Stimulated activated naive CD8-positive, alpha-beta T cell treated with anti-CD3 and anti-CD28 coated beads, Interleukin-15, amount 100 ng/mL, for 72 hours (primary cell): ENCODE measurements at places on chromosomes 2 and 18.

DNA sequence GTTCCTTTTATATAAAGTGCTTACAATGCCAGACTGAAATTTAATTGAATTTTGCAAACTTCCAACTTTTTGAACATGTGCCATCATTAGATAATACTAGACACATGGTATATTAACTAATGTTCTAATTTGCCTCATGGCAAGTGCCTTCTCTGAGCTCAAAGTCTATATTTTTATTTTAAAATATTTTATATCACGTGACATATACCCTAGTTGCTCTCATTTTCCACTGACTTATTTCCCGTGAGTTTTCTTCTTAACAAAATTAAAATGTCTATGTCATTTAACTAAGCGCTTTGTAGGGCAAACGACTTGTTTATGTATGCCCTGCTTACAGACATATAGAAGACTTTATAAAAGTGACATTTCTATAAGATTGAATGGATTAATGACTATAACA lies 509.6 kb upstream of the SYT4 start:
- DNase-seq = no peak

DNA sequence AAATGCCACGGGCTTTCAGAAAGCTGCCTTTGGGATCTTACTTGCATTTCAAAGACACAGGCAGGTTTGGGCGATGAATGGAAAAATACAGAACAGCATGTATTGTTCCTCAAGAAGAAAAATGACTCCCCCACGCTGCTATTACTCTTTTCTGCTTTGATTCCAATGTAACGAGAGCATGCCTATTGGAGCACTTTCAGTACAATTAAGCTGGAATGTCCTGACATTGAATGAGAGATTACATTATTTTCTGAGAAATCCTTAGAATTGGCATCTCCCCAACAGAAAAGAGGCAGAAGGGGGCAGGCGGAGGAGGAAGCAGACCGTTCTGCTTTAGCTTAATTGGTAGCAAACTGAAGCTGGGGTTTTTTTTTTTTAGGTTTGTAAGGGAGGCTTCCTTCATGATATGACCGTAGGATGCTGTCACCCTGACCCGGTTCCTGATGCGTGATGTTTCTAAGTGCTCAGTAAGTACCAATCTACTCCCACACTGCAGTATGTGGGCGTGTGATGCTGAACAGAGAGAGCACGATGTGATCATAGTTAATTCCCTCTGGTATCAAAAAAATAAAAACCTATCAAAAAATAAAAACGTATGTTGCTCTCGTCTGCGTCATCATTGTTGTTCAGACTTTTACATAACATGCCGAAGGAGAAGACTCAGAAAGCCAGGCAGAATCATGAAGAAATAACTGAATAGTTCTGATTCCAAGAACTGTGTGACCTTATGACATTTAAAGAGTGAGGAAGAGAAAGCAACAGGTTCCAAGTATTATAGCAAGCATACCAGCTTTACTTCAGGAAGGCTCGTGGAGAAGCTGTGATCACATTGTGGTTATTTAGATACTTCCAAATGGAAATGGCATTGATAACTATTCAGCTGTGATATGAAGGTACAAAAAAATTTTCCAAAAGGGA lies 40.5 kb downstream of the LONRF2 start:
- DNase-seq = no peak

DNA sequence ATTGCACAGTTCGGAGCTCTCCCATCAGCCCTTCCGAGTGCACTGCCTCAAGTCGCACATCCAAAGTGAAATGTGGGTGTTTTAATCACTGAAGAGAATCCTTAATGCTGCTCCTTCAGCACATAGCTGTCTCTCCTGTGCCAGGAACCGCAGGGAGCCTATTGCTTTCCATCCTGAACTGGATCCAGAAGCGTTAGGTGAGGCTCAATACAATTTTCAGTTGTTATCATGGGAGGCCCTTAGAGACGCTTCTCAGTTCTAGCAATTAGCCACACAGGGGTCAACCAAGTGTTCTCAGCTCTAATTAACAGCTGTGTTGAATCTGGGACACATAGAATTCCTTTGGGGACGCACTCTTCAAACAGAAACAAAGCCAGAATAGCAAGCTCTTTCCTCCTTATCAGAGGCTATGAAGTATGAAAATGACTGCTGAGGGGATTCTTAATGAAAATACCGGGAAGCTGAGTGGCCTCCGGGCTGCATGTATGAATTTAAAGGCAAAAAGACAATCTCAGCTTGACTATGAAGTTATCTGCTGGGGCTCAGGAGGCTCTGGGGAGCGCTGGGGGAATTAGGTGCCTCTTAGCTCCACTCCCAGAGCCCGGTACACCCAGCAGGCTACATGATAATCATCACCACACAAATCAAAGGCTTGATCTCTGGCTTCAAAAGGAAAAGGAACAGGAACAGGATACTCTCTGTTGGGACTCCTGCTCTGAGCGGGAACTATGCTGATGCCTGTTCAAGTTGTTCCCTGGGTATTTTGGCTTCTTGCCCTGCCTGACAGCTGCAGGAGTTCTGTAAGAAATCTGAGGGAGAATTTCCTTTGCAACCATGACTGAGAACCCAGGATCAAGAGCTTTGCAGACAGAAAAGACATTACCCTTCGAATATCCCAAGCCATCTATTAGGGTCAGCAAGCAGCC lies 55.4 kb upstream of the NCOA1 start:
- DNase-seq = no peak

DNA sequence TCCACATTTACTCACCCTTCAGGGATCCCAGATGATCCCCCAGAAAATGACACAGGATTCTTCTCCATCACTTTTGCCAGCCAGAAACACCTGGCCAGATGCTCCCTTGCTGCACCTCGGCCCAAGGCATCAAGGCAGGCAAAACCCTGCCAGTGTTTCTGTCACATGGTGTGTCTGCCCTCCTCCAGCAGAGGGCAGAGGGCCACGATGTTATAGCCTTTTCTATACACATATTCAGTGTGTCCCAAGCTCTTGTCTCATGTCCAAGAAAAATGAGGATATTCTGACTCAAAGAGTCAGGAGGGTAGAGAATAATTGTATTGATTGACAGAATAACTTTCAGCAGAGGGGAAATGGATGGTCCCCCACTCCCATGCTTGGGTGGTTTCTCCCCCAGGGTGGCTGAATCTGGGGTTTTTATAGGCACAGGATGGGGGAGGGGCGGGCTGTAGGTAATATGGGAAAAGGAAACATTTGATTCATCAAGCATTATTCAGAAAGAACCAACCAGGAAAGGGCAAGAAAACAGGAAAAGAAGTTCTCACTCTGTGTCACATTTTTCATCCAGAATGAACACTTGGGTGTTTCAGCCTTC lies 933.9 kb downstream of the TRIB2 start:
- DNase-seq = no peak

DNA sequence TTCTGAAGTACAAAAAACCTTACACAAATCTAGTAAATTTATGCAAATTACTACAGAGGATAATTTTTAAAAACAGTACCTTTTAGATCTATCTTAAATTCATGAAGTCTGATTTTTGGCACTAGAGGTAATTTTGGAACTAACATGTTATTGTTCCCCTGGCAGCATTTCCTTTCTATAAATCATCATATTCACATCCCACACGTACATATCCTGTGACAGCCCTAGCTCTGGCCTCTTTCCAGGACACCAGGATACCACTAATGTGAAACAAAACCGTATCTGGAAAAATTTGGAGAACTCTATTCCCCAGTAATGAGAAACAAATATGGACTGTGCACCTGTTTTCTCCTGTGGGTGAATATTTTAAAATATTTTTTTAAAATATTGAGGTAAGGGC lies 14.0 kb upstream of the BIRC6 start:
- DNase-seq = no peak
